ENCODE measurements at places on chromosomes 1 and 21.

DNA sequence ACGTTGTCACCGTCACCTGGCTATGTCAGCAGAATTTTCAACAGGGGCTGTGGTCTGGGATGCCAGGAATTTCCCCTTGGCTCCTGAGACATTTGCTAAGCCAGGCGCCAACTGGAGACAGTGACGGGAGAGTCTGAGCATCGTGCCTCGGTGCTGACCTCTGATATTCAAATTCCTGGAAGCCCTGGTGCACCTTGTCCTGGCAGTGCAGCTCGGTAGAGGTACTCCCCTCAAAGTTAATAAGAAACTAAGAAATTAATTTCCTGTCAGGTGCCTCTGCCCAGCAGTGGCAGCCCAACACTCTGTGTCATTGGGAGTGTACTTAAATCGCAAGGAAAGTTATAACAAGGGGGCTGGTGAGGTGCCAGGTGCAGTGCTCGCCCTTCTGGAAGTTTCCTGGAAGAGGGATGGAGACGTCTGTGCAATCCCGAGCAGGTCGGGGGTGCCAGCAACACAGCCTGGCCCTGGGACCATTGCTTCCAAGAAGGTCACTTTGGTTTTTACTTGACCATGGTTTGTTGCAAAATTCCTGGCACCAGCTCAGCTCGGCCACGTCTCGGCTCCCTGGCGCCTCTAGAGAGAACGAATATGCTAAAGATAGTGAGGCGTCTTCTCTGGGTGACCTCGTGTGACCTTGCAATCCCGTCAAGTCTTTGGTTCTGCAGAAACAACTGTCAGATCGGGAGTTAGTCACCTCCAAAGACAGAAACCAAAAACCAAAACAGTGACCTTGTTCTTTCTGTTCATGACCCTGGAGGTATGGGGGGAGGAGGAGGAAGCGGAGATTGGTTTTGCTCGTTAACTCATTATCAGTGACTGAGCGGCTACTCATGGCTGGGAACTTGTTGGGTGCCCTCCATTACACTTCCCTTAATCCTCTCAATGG is 149.5 kb upstream of the VAMP3 start:
- DNase-seq: no peak

DNA sequence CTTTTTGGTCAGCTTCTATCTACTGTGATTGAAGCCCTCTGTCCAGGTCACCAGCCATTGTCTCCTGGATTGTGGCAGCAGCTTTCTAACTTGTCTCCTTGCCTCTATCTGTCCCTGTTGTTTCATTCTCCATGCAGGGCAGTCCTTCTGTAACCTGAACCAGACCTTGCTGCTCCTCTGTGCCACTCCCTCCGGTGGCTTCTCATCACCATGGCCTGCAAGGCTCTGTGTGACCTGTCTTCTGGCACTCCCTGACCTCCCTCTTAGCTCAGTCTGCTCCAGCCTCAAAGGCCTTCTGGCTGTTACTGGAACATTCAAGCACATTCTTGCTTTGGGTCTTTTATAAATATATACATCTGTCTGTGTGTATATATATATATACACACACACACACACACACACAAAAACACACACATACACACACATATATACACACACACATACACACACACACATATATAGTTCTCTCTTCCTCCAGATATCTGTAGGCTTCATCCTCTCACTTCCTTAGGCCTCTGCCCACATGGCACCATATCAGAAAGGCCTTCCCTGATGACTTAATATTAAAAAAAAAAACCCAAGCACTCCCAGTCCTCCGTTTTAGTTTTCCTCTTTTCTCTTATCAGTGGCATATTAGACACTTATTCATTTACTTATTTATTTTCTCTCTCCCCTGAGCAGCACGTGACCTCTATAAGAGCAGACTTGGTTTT is 21.2 kb upstream of the JUN start:
- DNase-seq: no peak

GRCh38 chr1:85935234-85935633 is 221.3 kb downstream of the COL24A1 start:
- DNase-seq: no peak

- DNase-seq: no peak
Measured at GRCh38 chr1:221097479-221098281, 218.4 kb downstream of the HLX start.

GRCh38 chr1:207823880-207824566 is 72.2 kb downstream of the CD46 start:
- no peak for DNase-seq

DNA sequence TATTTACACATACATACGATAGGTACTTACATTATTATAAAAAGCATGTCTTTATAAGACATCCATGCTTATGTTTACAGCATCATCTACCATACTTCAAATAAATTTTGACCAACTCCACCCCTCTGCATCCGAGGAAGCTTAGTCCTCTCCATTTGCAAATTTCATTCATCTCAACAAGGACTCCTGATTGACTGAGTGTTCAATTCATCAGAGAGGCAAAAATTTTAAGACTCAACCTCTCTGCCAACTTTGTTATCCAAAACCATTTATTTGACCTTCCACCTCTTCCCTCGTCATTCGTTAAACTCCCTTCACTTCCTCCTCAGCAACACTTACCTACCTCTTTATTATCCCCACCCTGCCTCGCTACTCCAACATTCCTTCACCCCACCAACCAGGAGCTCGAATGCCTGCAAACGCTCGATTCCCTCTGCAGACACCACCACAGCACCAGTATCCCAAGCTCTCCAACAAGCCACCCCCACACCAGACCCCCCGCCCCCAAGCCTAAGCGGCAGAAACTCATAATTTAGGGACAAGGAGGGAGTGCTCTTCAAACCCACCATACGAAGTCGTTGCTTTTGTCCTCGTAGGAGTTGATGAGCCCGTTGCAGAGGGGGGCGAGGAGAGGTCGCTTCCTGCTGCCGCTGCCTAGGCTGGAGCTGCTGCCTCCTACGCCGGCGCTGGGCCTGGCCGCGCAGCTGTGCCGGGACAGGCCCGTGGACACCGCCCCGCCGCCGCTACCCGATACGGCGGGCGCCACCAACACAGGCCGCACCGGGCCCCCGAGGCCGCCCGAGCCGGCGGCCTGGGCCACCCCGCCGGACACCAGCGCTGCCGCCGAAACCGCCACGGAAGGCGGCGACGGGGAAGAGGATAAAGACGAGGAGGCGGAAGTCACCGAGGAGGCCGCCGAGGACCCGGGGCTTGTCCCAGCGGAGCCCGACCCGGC is 803 bp downstream of the COP1 start:
- DNase-seq: no peak

DNA sequence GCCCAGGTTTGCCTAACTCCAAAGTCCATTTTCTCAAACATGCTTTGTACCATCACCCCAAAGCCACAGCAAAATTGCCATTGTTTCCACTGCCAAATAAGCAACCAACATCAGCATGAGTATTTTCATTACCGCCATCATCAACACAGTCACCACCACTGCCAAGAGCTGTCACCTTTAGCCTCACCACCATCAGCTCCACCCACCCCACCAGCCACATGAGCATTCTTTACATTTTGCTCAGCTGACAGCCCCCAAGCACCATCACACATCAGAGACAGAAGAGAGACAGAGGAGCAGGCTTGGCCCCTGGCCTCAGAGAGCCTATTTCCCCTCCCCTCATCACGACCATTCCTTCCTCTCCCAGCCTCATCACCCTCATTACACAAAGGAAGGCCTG is 42.7 kb downstream of the TAS1R2 start:
- no peak for DNase-seq

DNA sequence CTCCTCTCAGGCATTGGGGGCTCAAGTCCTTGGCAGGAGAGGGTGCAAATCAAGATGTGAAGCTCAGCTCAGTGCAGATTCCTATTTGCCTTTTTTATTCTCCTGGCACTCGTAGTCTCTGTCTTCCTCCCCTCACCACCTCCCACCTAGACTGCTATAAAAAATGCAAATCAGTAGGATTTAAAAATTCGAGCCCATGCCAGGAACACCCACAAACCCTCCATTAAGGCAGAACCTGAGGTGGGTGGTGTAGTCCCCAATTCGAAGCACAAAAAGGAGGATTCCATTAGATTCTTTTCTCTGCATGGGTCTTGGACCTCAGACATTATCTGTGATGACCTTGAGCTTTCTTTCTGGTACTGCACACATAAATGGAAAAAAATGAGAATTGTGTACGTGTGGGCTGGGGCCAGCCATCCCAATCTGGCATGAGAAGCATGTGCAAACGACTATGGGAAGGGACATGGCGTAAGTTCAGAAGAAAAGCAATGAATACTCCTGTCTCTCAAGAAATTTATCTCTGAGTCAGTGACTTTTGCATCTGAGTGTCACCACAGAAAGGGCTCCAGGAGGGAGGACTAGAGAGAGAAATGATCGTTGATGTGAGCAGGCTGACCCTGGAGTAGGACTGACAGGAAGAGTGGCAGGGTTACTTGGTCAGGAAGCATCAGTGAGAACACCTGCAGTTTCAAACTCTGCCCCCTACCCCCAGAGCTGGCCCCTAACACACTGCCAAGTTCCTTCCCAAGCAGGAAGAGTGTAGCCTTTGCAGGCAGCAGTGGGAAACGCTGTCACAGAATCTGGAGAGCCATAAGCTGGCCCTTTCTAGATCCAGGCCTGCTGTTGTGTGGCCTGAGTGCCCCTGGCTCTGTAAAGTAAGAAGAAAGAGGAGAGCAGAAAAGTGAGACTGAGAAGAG is 1.7 kb downstream of the INKA2 start:
- no peak for DNase-seq

GRCh38 chr1:94872771-94873495 is 52.8 kb downstream of the SLC44A3 start:
- no peak for DNase-seq

DNA sequence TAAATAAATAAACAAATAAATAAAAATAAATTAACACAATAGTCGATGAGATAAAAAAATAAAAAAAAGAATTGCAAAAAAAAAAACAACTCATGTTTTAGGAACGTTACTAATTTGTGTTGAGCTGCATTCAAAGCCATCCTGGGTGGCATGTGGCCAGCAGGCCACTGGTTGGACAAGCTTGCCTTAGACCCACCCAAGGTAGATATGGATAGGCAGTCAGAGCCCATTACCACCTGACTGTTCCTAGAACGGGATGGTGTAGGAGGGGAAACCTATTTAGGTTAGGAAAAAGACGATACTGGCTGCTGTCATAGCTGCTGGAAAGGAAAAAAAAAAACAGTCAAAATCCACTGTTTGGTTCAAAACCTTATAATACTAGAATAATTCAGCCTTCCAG is 40.8 kb downstream of the HTR6 start:
- no peak for DNase-seq

DNA sequence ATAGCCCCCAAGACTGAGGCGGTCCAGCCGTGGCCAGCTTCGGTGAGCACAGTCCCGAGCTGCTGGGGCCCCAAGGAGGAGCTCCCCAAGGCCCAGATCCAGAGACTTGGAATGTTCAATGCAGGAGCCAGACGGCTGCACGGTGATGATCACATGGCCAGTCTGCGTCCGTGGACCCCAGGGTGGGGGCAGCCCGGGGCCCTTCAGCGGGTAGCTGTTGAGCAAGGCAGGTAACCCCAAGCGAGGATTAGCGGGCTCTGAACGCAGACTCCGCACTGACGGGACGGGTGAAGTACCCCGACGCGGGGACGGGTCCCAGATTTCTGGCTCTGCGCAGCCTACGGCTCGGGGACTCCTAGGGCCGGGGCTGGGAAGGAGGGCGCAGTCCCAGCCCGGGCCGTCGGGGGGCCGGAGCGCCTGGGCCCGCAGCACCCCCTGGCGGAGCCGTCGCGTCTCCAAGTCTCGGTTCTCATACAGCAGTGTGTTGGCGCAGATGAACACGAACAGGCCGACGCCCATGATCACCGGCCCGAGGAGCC is 2.7 kb downstream of the TMEM200B start:
- DNase-seq: no peak

DNA sequence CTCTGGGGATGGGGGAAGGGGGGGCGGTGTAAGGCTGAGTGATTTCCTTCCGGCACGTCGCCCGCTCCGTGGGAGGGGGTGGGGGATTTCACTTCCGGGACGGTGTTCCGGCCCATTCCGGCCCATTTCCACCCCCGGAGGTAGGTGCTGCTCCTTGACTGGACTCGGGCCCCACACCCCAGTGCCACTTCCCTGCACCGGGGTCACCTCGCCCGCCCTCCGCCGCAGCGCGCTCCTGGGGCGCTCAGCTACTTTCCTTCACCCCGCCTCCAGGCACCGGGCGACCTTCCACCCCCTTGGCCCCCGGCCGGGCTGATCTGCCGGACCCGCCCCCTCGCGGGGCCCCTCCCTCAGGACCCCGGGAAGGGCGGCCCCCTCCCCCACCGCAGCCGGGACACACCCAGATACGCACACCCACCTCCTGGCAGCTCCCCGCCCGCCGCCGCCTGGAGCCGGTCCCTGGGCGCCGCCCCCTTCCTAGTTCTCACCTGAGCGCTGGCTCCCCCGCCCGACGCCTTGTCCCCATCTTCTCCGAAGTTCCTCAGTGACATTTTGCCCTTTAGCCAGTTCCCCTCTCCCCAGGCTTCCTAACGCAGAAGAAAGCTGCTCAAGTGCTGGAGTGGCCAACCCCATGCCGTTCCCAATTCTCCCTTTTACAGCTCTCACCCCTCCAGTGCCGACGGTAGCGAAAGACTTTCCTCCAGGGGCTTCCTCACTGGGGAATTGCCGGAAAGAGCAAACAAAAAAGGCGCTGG is at the start of gene ZBTB37:
Gene ZBTB37, plus strand, starts transcription at position 115 of the 755 bp plus-strand sequence. CDS start 1,846 bp downstream, outside the sequence.
- DNase-seq: peak; percentile 51

DNA sequence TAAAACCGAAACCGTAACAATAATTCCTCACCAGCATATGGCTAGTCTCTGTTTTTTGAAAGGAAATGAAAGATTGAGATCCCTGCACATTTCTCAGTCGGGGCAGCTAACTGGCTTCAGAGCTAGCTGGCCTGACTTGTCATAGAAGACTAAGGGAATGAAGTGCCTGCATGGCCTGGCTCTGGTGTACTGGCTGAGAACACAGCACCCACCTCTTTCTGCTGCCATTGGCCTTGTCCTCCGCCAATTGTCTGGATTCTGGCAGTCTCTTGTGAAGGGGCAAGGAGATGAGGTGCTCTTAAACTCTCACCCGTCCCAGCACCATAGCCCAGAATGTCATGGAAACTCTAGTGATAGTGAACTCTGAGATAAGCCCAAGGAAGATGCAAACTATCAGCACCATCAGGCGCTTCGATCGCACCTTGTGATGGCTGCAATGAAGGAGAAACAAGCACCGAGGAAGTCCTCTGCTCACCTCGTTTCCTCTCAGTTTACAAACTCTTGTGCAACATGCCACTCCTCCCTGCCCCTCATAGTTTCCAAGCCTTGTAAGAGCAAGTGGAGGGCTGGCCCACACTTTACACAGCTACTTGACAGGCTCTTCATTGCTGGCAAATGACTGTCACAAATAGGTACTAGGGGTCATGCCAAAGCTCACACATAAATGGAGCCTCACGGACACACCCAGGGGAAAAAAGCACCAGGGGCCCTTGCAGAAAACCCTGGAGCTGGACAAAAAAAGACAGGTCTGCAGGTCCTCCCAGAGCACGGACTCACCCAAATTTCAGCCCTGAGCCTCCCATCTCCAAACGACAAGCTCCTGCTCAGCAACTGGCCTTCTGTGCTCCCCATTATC is 16.4 kb downstream of the INPP5B start:
- DNase-seq: no peak
